ENCODE measurements at places on chromosomes 1 and 21. TPM values are rescaled to one million over a fixed set of nuclear protein-coding genes. Genes with fewer than 3 reads are reported as not detected.

DNA sequence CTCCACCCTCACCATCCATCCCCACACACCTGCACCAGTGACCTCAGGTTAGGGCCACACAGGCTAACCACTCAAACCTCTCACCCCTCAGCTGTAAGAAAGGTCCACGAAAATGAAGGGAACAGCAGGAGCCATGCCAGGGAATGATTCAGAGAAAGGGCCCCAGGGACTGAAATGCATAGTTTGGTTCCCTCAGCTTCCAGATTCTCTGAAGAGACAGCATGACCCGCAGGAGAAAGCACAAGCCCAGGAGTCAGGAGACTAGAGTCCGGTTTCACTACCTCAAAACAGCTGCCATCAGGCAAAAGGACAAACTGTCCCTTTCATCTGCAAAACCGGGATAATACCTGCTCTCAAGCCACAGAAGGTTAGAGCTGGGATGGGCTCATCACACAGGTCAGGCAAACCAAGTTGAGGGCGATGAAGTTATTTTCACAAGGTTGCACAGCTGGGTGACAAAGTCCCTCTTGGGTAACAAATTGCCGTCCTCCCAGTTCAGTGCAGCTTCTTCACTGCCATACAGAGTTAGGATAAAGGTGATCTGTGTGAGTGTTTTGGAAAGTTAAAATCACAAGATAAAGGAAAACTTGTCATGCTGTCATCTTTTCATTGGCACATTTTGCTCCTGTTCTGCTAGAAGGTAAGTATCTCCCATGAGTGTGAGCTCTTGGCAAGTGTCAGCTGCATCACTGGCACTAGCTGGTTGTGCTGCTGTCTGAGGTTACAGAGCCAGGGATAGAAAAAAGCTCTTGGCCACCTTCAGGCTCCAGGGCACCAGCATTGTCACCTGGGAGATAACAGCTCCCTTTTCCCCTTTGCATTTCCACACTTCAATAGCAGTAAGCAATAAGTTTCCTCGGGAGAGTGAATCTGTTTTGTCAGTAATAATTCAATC, 120.4 kb downstream of the KCNH1 start:
- DNase-seq, result no peak

GRCh38 chr1:240794046-240794843, 182.3 kb upstream of the GREM2 start:
- DNase-seq, result no peak

Gene TCHHL1
- polyA plus RNA-seq, result not detected

Gene FCMR
- polyA plus RNA-seq, result not detected

- no peak for DNase-seq
Measured at GRCh38 chr1:228003461-228004330, 3.1 kb upstream of the WNT3A start.

Measured in endothelial cell of umbilical vein (primary cell).